ENCODE measurements at places on chromosomes 7 and 10. TPM values are rescaled to one million over a fixed set of nuclear protein-coding genes. Genes with fewer than 3 reads are reported as not detected.

MORN4 gene
- 3.5 TPM for total RNA-seq

ZPBP gene
- not detected for total RNA-seq

BTBD16 gene
- total RNA-seq: not detected

LRRD1 gene
- 0.33 TPM for total RNA-seq

CACNA2D1 gene
- total RNA-seq: 10.2 TPM

LEP gene
- 48.2 TPM for total RNA-seq

ATG9B gene
- total RNA-seq: 0.44 TPM

NPFFR1 gene
- total RNA-seq: 0.44 TPM

CYP2C19 gene
- total RNA-seq: not detected

SORCS3 gene
- total RNA-seq: under 0.01 TPM

ITPRID1 gene
- total RNA-seq: 2.6 TPM

MICU1 gene
- total RNA-seq: 33.9 TPM

UPK3B gene
- total RNA-seq: 77.9 TPM

SLC26A3 gene
- 36.4 TPM for total RNA-seq

COL13A1 gene
- 0.73 TPM for total RNA-seq

MYL10 gene
- not detected for total RNA-seq

GRCh38 chr10:1440897-1441296, 296.4 kb downstream of the ADARB2 start:
- DNase-seq: no peak

DNA sequence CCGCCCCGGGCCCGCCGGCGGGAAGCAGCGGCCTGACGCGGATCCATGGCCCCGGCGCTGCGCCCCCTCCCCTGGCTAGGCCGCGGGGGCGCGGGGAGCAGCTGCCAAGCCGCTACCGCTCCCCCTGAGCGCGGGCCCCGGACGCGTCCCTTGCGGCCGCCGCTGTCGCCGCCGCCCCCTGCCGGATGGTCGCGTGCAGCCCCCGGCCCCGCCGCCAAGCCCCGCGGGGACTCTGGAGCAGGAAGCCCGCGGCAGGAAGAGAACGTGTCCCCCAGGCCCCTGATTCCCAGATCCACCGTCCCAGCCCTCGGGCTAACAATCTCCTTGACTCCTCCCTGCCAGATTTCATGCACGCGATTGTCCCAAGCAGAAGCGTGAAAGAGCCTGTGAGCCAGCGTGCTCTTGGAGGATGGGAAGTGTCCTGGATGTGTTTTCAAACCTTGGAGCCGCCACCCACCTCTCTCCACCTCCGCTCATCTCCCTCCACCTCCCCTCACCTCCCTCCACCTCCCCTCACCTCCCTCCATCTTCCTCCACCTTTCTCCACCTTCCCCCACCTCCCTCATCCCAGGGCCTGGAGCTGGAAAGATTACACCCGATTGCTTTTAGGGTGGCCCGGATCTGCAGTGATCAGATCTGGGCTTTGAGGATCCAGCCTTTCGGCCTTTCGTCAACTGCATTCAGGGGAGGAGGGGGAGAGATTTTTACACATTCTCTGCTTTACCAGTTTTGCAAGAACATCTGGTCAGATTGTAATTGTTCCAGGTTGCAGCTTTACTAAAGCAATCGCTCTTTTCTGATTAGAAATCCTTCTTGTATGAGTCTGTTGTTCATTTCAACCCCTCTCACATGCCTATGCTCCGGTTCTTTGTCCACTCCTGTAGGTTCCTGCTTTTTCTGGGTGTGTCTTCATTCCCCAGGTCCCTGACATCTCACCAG, 570 bp upstream of the PRTFDC1 start:
- peak; percentile 30 for DNase-seq

GRCh38 chr7:112616295-112616694, 135.5 kb downstream of the LSMEM1 start:
- DNase-seq: no peak

GRCh38 chr10:36681751-36682632, 443.4 kb upstream of the ANKRD30A start:
- no peak for DNase-seq

- no peak for DNase-seq
These were observed 37.1 kb upstream of the TOMM7 start for GRCh38 chr7:22859641-22860290.

GRCh38 chr10:3340127-3340730, 167.6 kb upstream of the PITRM1 start:
- DNase-seq: no peak

DNA sequence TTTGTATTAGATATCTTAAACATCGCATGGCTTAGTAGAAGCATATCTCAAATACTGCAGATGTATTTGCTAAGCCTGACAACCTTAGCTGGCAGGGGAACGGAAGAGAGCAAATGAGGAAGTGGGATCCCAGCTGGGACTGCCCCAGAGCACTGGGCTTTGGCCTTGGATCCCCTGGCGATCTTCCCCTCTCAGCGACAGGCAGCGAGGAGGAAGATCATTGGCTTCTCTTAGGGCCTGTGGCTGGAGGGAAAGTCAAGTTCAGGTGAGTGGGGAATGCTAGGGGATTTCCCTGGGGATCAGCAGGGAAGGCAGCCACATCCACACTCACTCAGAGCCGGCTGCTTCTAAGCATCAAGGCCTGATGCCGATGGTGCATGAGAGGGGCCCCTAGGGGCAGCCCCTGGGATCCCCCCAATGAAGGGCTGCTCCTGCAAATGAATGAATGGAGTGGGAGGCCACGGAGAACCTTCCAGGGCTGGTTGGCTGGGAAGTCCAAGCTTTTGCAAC, 42.0 kb downstream of the LYZL2 start:
- DNase-seq: peak; percentile 42

GRCh38 chr10:120420421-120420820, 36.6 kb upstream of the PLPP4 start:
- no peak for DNase-seq

DNA sequence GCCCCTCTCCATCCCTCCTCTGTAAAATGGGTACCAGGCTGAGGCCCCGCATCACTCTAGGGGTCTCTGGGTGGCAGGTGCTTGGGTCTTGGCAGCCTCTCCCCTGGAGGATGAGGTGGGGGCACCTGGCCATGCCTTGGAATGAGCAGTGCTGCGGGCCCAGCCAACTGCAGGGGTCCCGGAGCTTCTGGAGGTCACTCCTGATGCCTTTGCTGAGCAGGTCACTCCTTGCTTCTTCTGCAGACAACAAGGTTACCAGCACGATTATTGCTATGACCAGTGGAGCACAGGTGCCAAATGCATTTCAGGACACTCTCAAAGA, 22.4 kb upstream of the ZNF488 start:
- no peak for DNase-seq

- DNase-seq: no peak
These were observed 8.1 kb downstream of the STK32C start for GRCh38 chr10:132299371-132300336.

- DNase-seq: no peak
These were observed 994 bp upstream of the GCK start for GRCh38 chr7:44189993-44190872.

- peak; percentile 17 for DNase-seq
These were observed 72.0 kb downstream of the GRID1 start for GRCh38 chr10:86294346-86295265.

DNA sequence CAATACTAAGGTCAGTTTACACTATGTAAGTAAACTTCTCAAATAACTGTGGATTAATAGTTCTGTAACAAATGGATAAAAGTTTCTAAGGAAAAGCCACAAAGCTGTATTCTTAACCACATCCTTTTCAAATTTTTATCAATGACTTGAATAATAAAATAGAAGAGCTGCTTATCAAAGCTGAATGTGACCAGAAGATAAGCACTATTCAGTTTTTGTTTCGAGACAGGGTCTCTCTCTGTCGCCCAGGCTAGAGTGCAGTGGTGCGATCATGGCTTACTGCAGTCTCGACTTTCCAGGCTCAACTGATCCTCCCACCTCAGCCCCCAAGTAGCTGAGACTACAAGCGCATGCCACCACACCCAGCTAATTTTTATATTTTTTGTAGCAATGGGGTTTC, 17.0 kb downstream of the UPF2 start:
- no peak for DNase-seq

GRCh38 chr10:51640120-51640819, 59.1 kb downstream of the CSTF2T start:
- no peak for DNase-seq

- DNase-seq: no peak
These were observed at the start of gene MYOZ1 for GRCh38 chr10:73641328-73642060. MYOZ1 (minus strand) TSS chr10:73641474; CDS start chr10:73640017, 1,457 bp downstream.

- DNase-seq: no peak
These were observed 240.2 kb downstream of the ADAM12 start for GRCh38 chr10:126147866-126148587.

GRCh38 chr10:1938317-1938716, 201.0 kb upstream of the ADARB2 start:
- DNase-seq: no peak

GRCh38 chr10:104036518-104037260, 49.0 kb downstream of the COL17A1 start:
- DNase-seq: no peak

DNA sequence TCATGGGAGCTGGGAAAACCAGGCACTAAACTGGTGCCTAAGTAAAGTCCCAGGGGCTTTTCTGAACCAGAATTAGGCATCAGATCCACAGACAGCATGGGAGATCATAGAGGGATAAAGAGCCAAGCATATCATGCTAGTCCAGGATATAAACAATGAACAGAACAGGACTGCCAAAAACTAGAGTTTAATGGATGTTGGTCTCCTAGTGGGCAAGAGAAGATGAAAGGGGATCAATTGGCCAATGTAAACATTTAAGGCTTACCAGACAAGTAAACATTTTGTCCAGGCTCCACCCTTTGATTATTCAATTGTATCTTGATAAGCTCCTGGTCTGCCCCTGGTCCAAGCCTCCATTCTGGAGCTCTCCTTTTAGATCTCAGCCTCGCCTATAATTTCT, 18.9 kb downstream of the MACC1 start:
- no peak for DNase-seq

DNA sequence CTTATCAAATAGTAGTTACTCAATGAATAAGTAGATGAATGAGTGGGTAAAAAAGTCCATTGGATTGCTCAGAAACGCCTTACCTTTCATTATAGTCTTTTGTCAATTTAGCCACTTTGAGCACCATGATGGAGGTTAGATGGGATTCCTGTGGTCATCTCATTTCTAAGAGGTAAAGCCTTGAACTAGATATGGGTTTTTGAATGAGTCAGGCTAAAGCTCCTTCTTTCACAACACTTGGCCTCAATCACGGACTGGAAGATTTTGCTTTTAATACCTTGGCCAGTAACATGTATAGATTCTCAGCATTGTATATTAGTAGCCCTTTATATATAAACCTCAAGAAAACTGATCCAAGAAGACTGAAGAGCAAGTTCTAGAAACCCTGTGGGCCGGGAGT, 99.7 kb upstream of the CCDC6 start:
- DNase-seq: no peak

- no peak for DNase-seq
These were observed 100.5 kb upstream of the TPK1 start for GRCh38 chr7:144936314-144936713.

Data from breast epithelium (tissue), 4 donors.